Frontal cortex (tissue), 4 donors: ENCODE measurements at places on chromosomes 7 and 10. TPM values are rescaled to one million over a fixed set of nuclear protein-coding genes. Genes with fewer than 3 reads are reported as not detected.

DNA sequence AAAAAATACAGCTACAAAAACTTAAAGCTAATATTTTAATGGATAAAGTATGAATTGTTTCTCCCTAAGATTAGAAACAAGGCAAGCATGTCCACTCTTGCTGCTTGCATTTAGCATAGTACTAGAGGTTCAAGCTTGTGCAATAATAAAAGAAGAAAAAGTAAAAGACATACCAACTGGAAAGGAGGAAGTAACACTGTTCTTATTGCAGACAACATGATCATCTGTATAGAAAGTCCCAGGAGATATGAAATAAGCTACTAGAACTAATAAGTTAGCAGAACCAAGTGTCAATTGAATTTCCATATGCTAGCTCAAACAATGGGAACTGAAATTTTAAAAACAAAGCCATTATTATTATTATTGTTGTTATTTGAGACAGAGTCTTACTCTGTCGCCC, 20.0 kb upstream of the RABGEF1 start:
- DNase-seq, result no peak

- no peak for DNase-seq
Observed at GRCh38 chr7:732556-732955, 5.5 kb upstream of the PRKAR1B start.

DNA sequence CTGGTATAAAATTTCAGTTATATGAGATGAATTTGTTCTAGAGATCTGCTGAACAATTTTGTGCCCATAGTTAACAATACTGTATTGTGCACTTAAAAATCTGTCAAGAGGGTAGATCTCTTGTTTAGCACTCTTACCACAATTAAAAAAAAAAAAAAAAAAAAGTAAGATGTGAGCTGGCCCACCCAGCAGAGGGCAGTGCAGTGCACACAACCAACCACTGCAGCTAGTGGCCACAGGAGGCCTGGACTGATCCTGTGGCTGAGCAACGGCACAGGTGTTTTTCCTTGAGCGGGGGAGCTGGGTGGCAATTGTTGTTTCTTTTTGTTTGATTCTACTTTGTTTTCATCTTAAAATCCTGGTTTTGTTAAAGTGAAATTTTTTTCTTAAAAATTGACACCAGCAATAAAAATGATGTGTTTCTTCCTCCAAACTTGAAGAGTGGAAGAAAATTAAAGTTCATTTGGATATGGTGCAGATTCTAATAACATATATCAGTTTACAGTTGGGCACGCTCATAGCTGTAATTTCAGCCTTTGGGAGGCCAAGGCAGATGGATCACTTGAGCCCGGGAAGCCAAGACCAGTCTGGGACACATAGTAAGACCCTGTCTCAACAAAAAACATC, 171.1 kb upstream of the TBX20 start:
- peak; percentile 20 for DNase-seq

DNA sequence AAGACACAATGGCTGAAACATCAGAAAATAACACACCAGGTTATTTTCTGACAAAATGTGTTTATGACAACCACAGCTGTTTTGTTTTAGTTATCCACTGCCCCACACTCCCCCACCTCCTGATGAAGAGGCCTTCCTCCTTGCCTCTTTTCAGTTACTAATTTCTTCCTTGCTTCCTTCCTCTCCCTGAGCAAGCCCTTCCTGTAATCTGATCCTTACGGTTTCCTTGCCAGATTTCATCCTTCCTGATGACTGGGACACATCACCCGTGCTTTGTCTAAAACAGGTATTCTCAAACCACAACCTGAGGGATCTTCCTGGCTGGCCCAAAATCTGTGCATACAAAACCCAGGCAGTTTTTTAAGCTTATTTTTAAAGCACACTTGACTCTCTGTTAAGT, 39.4 kb downstream of the CHST15 start:
- no peak for DNase-seq

DNA sequence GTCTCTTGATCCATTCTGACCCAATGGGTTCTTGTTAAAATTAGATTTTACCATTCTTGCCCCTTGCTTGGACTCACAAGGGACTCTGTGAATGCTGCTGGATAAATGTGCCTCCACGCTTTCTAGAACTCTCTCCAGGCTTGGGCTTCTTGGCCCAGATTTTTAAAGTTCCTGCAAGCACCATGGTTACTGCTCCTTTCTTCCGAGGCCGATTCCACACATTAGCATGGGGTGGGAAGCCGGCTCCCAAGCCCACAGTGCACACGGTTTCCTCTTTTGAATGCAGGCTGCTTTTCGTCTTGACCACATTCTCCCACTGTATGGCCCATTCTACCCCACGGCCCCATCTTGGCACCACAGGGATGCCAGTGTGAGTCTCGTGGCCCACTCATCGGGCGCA, 174.3 kb upstream of the PITRM1 start:
- DNase-seq, result no peak

GRCh38 chr7:29463504-29464158, 100.0 kb upstream of the PRR15 start:
- no peak for DNase-seq

ST8SIA6 gene
- 4.9 TPM for total RNA-seq

POLL gene
- 6.5 TPM for total RNA-seq

CLDN3 gene
- total RNA-seq, result not detected

MOGAT3 gene
- total RNA-seq, result not detected

AOC1 gene
- total RNA-seq, result not detected
